ENCODE measurements at places on chromosomes 2 and 18. TPM values are rescaled to one million over a fixed set of nuclear protein-coding genes. Genes with fewer than 3 reads are reported as not detected.

DNA sequence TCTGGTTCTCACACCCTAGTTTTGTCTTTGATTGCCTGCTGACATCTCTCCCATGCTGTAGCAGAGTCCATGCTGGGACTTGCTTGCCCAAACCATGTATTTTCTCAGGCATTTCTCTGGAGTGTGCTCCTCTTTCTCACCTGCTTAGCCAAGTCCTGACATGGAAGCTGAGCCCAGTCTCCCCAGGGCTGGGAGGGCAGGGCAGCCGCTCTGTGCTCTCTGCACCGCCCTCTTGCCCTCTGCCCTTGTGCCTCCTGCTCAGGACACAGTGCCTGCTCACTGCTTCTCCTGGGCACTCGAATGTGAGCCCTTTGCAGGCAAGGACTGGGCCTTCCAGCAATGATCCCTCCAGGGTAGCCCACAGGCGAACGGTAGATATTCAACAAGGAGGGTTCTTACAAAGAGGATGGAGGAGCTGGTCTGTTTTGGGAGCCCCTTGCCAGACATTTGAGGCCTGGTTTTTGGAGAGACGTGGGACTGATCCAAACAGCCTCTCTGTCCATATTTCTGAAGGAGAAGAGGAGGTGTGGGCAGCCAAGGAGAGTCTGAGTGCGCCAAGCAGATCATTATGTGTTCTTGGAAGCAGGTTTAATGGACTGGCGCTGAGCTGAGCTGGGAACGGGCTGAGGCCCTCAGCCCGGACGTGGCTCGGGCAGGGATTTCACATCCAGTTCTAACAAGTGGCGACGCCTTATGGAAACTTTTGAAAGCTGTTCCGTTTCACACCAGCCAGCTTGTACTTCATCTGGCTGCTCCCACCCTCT, 4.0 kb downstream of the SLC14A2 start:
- DNase-seq = no peak

DNA sequence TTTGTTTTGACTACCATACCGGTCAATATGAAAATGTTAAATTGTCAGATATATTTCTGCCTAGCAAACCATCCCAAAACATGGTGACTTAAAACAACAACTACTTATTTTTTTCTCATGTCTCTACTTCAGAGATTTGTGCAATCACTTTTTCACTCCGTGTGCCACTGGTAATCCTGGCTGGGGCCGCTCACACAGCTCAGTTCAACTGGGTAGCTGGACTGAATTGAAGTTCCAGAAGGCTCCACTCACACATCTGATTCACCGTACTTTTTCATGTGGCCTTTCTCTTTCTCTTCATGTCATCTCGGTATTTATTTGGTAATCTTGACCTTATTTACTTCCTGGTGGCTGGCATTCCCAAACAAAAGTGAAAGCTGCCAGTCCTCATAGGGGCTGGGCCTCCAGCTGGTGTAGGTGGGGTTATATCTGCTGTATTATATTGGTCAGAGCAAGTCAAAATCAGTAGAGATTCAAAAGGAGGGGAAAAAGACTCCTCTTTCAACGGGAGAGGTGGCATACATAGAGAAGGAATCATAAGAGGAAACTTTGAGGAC, 513.9 kb upstream of the NXPH2 start:
- DNase-seq = no peak

- no peak for DNase-seq
Measured at GRCh38 chr2:26740890-26741302, 23.2 kb upstream of the SLC35F6 start.

- DNase-seq = no peak
Measured at GRCh38 chr18:57081899-57082298, 65.0 kb upstream of the BOD1L2 start.

- DNase-seq = peak; percentile 84
Measured at GRCh38 chr18:59056706-59057492, 82.8 kb upstream of the SEC11C start.

DNA sequence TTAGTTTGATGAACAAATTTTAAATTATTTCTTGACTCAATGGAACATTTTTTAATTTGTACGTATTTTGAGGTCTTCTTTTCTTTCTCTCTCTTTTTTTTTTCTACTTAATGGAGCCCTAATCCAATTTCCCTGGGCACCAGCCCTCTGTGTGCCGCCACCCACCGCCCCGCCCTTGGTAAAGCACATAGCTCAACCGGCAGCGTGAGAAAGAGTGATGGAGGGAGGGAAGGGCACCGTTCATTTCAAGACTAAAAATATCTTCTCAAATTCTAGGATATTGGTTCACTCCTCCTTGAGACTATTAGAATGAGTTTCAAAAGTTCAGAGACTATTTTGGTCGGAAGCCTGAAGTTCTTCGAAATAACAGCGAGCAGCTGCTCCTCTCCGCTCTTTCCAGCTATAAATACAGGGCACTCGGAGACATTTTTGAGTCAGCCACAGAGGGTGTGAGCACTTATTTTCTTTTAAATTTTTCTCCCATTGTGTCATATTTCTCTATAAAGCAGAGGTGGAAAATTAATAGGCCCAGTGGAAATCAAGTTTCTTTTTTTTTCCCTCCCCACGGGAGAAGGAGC, 731.7 kb upstream of the ID2 start:
- DNase-seq = no peak

GRCh38 chr2:101337877-101338276, 29.4 kb upstream of the RNF149 start:
- DNase-seq = no peak

- no peak for DNase-seq
Measured at GRCh38 chr2:65549257-65549627, 116.8 kb upstream of the SPRED2 start.

DNA sequence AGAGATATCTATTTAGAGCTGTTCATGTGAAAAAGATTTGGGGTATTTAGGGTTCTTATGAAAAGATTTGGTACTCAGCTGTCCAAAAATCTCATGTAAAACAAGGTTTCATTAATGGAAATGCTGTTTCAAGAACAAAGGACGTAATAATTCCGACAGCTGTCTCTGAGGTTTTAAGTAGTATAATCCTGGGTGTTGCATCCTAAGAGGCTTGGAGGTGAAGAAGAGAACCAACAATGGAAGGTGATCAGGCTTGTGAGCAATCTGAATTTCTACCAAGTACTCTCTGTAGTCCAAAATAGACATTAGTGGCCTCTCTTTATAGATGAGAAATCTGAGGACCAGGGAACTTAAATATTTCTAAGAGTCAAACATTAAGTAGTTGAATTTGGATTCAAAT, 205.1 kb downstream of the BABAM2 start:
- no peak for DNase-seq

DNA sequence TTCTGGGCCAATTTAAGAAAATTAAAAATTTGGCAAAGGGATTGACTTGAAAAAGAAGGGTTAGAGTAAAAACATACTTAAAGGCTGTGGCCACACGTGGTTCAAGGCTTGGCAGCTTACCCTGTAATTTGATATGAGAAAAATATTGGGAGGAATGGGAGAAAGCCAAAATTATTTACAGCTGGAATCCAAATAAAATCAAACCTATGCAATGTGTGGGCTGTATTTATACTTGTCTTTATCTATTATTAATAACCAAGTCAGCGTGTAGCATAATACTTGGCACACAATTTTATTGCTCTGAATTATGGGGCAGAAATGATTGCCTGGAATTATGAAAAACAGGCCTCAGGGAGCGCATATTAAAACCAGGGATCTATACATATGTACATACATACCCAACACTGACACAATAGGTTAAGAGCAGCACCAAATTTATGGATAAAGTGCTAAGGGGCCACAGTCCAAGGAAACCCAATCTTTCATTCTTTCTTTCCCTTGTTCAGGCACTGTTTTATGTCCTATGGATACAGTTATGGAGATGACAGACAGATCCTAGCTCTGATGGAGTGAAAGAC, 35.6 kb downstream of the FAM124B start:
- DNase-seq = no peak

- DNase-seq = no peak
Measured at GRCh38 chr18:34808389-34808788, 98.3 kb downstream of the DTNA start.

- no peak for DNase-seq
Measured at GRCh38 chr2:238655198-238655860, 192.6 kb upstream of the TWIST2 start.

- no peak for DNase-seq
Measured at GRCh38 chr2:124339709-124340108, 314.6 kb downstream of the CNTNAP5 start.

GRCh38 chr2:71462056-71462605, 8.8 kb downstream of the DYSF start:
- no peak for DNase-seq

- peak; percentile 100 for DNase-seq
Measured at GRCh38 chr2:113889471-113890252, at the start of gene ACTR3. TSS of gene ACTR3 (plus strand) at chr2:113890089. CDS start at chr2:113890280, 191 bp downstream.

- DNase-seq = no peak
Measured at GRCh38 chr2:236877972-236878371, 207.7 kb upstream of the COPS8 start.

DNA sequence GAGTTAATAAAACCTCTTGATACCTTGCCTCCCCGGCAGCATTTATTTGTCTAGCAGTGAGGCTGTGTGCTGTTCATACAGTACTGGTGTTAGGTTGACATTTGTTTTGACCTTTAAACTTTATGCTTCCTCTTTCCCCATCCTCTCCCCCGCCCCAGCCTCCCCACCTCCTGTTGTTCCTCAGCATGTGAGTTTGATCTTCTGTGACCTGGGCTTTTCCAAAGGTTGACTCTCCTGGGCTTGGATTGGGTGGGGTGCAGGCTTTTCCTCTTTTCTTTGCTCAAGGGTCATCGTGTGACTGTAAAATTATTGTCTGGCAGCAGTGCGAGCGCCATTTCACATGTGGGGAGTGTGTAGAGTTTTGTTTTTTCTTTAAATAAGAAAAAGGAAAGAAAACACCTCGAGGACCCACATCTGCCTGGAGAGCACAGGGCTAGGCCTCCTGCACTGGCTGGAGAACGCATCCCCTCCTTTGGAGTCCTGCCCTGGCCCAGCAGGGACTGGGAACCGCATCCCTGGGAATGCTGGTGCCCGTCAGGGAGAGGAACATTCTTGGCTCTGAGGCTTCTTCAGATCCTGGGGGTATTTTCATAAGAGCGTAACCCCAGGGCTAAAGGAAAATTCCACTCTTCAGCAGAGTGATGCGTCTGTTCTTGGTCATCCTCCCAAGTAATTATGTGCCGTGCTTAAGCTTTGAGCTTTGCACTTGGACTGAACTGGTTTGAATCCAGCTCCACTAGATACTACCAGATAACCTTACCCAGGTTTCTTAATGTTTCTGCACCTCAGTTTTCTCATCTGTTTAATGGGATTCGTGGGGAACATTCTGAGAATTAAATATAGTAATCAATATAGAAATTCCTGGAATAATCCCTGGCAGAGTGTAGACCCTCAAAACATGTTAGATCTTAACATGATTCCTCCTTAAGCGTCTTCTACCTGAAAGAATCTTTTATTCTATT, 91.5 kb downstream of the SETBP1 start:
- no peak for DNase-seq

DNA sequence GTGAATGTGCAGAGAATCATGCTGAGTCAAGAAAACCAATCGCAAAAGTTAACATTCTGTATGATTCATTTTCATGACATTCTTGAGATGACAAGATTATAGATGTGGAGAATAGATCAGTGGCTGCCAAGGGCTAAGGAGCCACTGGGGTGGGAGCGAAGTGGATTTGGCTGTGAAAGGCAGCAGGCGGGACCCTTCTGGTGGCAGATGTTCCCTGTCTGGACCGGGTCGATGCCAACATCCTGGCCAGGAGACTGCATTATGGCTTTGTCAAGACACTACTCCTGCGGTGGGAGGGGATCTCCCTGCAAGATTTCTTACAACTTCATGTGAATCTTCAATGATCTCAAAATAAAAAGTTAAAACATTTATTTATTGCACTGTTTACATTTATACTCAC, 427.9 kb downstream of the GALR1 start:
- no peak for DNase-seq

- DNase-seq = no peak
Measured at GRCh38 chr2:86584151-86584913, 21.1 kb upstream of the CHMP3 start.

DNA sequence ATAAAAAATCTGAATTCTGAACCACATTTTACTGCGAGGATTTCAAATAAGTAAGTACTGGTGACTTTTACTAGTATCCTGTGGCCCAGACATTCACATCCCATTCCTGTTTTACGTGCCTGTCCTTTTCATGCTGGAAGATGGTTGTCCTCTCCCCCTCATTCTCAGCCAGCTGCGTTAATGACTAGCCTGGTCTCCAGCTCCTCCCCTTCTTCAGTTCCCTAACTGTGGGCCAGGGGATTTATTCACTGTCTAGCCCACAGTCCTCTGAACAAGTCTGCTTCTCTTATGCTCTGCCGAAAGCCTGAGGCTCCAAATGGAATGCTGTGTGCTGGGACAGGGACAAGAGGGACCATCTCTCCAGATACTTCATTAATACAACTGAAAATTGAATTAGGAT, 373.9 kb downstream of the PTPRM start:
- DNase-seq = no peak

Gene CD8A
- 0.76 TPM for total RNA-seq

Gene EVX2
- total RNA-seq = not detected

Gene EDAR
- not detected for total RNA-seq

Gene TMEM169
- total RNA-seq = 1.2 TPM

Gene BMPR2
- 24.6 TPM for total RNA-seq

Gene TSPYL6
- total RNA-seq = not detected

Gene MPPE1
- 69.7 TPM for total RNA-seq

Gene ANXA4
- total RNA-seq = 28.1 TPM
